GM12865 (cell line): ENCODE measurements at places on chromosomes 11 and 22.

DNA sequence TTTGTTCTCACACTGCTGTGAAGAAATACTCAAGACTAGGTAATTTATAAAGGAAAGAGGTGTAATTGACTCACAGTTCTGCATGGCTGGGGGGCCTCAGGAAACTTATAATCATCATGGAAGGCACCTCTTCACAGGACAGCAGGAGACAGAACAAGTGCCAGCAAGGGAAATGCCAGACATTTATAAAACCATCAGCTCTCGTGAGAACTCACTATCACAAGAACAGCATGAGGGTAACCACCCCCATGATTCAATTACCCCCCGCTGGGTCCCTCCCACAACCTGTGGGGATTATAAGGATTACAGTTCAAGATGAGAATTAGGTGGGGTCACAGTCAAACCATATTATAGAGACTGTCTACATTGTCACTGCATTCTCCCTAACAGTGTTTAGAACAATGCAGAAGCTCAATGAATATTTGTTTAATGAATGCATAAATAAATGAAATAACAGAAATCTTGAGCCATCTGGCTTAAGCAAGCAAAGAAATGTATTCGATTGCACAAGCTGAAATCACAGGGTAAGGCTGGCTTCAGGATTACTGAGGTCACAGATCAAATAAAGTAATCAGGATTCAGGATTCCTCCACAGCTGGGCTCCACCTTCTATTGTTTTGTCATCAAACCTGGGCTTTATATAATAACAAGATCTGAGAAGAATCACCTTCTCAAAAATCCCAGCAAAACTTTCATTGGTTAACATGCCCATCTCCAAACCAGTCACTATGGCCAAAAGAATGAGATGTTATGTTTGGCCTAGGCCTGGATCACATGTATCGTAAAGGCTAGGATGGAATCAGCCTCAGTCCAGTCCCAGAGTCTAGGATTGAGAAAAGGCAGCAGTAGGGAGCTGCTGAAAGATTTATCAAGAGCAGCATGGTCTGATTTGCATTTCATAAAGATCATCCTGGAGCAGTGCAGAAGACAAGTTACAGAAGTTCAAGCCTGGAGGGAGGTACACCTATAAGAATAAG lies 137.8 kb upstream of the UBASH3B start:
- DNase-seq, result no peak

DNA sequence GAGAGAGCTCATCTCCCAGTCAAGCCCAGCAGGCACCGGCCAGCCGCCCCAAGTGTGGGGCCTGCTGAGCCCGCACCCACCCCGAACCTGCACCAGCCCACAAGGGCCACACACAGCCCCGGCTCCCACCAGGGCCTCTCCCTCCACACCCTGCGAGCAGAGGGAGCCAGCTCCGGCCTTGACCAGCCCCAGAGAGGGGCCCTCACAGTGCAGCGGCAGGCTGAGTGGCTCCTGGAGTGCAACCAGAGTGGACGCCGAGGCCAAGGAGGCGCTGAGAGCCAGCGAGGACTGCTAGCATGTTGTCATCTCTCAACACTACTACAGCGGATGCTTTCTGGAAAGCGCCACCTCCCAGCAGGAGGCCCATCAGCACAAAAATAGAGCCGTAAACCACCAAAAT lies 10.9 kb downstream of the DEFB108B start:
- DNase-seq, result no peak

- DNase-seq, result no peak
Measured at GRCh38 chr22:17648569-17648968, 10.0 kb downstream of the BCL2L13 start.

- DNase-seq, result no peak
Measured at GRCh38 chr11:95035316-95035715, 10.3 kb downstream of the KDM4E start.

GRCh38 chr11:111344032-111344431 lies 35.0 kb downstream of the POU2AF1 start:
- peak; percentile 9 for DNase-seq

DNA sequence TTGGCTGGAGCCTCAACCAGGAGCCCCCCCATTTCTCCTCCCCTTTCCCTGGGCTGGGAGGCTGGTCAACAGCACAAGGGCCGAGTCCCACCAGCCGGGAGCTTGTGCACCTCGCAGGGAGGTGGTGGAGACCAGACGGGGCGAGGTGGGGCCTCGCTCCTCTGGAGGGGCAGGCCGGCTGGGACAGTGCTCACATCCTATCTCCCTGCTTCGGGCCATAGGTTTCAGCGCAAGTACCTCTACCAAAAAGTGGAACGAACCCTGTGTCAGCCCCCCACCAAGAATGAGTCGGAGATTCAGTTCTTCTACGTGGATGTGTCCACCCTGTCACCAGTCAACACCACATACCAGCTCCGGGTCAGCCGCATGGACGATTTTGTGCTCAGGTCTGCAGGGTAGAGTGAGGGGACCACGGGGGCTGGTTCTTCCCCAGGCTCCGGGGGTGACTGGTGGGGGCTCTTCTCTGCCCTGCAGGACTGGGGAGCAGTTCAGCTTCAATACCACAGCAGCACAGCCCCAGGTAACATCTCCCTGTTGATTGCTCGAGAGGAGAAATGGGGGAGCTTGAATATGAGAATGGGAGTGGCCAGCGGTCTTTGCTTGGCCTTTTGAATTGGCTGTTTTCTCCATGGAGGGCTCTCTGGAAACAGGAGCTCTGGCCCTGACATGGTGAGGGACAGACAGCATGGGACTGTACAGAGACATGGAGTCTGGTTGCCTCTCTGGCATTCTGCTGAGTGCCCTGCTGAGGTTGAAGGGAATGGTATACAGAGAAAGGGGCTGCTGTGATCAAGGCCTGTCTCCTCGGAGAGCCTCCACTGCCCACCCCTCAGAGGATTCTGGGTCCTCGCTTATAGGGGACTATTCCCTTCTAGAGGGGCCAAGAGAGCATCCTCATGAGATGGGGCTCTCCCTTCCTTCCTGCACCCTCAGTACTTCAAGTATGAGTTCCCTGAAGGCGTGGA lies 3.3 kb downstream of the SIDT2 start:
- peak; percentile 1 for DNase-seq

- DNase-seq, result no peak
Measured at GRCh38 chr22:34763496-34763895, 302.5 kb upstream of the ISX start.

- DNase-seq, result no peak
Measured at GRCh38 chr11:34523053-34523452, 9.5 kb upstream of the ELF5 start.

GRCh38 chr22:39220890-39221850 lies 23.6 kb downstream of the PDGFB start:
- DNase-seq, result no peak

- no peak for DNase-seq
Measured at GRCh38 chr11:126518071-126518971, 162.8 kb downstream of the ST3GAL4 start.

DNA sequence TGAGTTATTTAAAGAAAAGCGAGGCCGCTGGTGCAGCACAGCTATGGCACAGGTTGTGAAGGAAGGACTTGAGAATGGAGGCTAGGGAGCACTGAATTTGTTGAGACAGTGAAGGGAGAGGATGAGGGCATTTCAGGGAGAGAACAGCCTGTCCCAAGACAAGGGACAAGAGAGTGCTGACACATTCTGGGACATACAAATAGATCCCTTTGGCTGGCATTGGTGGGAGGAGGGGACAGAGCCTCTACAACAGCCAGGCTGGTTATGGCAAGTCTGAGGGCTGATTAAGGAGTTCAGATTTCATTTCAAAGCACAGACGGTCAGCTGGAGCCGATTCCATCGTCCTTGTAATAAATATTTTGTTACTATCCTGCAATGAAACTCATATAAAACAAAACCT lies 1.7 kb upstream of the SLC29A2 start:
- DNase-seq, result no peak

DNA sequence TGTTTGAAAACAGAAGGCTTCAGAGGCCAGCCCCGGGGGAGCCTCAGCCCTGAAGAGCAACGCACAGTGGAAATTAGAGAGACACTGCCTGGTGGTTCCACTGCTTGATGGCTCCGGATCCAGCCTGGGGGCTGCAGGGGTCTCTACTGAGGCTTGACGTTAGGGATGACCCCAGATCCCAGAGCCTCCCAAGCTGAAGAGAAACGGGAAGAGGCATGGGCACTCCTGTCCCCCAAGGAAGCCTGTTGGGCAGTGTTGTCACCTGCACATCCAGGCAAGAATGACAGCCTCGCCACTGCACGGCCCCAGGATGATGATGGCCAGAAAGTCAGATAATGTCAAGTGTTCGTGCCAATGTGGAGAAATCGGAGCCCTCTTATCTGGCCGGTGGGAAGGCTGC lies 56.8 kb upstream of the FGF3 start:
- no peak for DNase-seq

DNA sequence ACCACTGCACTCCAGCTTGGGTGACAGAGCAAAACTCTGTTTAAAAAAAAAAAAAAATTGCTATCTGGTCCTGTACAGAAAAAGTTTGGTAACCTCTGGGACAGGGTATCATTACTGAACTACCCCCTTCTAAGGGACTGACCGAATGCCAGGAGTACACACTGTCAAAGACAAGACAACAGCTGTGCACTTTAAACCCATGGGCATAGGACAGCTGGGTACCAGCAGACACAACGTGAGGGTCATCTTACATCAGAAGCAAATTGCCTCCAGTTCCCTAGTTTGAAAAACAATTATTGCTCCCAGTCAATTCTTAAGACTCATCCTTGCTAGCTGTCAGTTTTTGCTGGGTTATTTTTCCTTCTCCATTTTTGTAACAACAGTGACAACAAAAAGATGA lies 17.8 kb downstream of the CD59 start:
- DNase-seq, result no peak

DNA sequence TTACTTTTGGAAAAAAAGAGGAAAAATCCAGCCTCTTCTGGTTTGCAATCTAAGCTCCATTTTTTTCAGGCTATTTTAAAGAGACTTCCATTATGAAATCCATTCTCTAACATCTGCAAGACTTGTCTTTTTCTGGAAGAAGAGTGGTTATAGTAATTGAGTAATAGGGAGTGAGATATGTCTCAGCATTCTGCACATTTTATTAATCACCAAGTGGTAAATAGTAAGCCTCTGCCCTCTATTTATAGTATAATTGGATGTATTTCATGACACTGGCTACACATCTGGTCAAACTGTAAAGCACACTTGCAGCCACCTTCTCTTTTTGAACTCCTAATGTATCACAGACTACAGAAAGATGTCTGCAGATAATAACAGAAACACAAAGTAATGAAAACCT lies 391.1 kb downstream of the ETS1 start:
- no peak for DNase-seq

DNA sequence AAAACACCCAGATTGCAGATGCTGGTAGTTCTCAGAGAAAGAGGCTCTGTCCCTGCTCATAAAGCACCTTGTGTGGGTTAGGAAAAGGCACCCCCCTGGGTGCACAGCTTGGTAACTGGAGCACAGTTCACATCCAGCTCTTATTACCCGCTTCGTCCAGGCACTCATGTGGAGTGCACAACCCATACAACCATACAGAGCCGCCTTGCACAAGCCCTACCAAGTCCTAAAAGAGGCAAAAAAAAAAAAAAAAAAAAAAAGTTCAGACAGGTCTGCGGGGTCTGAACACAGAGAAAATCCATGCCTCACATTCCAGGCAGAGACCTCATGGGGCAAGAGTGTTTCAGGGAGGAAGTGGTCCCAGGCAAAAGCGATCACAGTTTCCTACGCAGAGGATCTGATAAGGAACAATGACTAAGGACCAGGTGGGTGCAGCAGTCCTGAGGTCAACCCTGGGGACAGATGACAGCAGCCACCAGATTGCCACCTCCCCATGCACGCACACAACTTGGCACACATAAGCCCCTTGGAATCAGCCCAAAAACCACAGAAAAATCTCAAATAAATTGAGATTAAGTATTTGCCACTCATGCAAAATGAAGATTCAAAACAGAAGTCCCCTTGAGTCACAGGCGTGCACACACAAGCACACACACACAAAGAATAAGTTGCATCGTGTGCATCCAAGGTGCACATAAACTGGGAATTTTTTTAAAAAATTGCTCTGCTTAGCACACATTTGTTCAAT lies 12.3 kb downstream of the MB start:
- no peak for DNase-seq

DNA sequence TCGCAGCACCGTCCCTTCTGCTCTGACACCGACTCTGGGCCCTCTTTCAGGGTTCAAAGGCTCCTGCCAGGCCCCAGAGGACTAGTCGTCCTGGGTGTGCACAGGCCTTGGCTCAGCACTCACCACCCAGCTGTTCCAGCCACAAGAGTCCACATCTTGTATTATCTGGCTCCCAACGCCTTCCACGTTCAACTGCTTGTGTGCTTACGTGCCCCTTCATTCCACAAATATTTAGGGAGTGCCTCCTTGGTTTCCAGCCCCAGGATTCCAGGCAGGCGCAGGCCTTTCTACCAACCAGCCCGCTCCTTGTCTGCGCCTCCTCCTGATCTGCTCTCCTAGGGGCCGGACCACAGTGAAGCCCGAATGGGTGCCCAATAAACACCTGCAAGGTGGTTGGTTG lies 70.9 kb downstream of the SCUBE1 start:
- DNase-seq, result no peak

DNA sequence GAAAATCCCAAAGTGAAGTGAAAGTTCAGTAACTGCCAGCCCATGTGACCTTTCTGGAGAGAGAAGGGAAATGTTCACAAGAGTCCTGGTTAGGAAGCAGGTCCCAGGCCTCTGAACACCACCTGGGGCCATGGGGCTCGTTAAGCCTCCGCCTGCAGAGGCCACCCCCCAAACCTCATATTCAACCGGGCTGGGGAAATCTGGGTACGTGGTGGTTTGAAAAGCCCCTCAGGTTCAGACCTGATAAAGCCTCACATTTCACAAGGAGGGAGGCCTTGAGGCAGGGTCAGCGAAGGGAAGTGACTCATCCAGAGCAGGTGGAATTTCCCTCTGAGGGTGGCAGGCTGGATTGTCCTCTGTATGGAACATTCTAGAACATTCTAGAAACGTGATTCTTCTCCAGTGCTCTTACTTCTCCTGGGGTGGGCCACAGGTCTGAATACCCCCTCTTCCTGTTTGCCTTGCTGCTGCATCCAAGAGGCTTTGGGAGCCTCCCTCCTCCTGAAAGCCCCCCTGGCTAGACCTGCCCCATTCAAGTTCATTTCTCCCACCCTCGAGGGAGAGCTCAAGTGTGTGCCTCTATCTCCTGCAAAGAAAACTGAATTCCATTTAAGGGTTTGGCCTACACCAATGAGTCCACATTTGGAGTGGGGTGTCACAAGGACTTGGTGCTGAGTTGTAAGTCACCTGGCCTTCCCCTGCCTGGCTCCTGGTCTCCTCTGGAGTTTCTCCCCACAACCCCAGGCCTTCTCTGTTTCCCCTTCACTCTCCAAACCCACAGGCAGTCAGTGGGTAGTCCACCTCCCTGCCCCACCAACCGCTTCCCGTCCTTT lies 6.3 kb downstream of the FXYD2 start:
- DNase-seq, result peak; percentile 86

- peak; percentile 58 for DNase-seq
Measured at GRCh38 chr22:42300259-42301076, 30.0 kb upstream of the TCF20 start.
